ENCODE measurements at places on chromosomes 7 and 10. TPM values are rescaled to one million over a fixed set of nuclear protein-coding genes. Genes with fewer than 3 reads are reported as not detected.
A peak's percentile ranks its signal among the peaks of the same experiment; 100 is the strongest.

The ADIRF gene
- total RNA-seq: 288 TPM

DNA sequence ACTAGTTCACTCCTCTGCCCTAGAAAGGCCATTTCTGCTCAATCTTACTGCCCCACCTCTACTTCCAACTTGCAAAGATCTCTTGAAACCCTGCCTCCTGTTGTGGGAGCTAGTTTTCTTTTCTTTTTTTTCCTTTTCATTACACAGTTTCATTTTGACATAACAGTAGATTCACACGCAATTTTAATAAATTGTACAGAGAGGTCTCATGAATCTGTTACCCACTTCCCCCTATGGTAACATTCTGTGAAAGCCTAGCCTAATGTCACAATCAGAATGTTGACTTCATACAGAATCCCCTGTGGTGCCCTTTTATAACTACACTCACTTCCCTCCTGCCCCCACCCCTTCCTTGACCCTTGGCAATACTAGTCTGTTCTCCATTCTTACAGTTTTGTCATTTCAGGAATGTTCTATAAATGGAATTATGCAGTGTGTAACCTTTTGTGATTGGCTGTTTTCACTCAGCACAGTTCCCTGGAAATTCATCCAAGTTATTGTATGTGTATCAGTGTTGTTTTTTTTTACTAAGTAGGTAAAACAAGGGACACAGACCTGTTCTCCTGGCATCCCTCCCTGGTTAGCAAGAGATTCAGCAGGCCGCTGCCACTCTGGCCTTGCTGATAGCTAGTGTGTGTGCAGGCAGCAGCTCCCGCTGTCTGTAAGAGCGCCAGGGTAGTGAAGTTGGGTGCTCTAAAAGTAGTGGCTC, 21.5 kb downstream of the CHST3 start:
- peak overlapping the region; percentile 91 for H3K27ac ChIP-seq
- no peak for DNase-seq
- no peak overlapping the region for H3K4me3 ChIP-seq
- H3K4me1 ChIP-seq: peaks cover 12% of the 10 kb centered on the region
- no peaks in the 10 kb centered on the region for H3K36me3 ChIP-seq

DNA sequence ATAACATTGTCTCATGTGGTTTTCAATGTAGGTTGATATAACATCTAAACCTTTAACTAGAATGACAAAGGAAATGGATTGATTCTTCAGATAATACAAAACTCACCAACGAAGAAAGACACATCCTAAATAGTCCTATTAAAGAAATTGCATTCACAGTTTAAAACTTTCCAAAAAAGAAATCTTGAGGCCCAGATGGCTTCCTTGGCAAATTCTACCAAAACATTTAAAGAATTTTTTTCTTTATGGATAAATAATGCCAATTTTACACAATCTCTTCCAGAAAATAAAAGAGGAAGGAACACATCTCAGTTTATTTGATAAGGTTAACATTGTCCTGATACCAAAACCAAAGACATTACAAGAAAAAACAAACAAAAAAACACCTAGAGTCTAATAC, 349.5 kb downstream of the CALN1 start:
- no peak overlapping the region for H3K4me3 ChIP-seq
- DNase-seq: no peak
- no peaks in the 10 kb centered on the region for H3K27me3 ChIP-seq
- H3K36me3 ChIP-seq: no peaks in the 10 kb centered on the region
- H3K27ac ChIP-seq: no peak overlapping the region
- no peaks in the 10 kb centered on the region for H3K4me1 ChIP-seq

The ACBD7 gene
- not detected for total RNA-seq

DNA sequence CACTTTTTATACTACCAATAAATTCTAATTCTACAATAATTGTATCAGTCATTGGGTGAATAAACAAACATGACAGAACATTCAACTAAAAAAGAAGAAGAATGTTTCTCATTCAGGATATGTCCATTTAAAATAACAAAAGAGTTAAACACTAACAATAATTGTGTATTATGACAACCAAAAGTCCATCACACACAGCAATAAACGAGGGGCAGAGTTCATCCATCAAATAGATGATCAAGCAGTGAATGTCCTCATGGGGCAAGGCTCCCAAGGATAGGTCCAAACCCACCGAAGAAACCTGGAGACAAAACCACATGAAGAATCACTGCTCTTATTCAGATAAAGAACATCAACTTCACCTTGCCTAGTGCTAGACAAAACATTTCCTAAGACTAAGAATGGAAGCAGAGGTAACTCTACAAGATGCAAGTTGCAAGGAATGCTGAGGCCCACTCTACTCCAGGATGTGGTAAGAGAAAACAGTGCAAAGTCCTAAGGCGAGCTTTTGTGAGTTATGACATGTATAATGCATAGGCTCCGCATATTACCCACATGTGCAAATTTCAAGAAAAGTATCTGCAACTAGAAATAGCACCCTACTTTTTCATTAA, 115.1 kb downstream of the PARD3 start:
- H3K36me3 ChIP-seq: no peaks in the 10 kb centered on the region
- no peak overlapping the region for H3K27ac ChIP-seq
- no peak for DNase-seq

DNA sequence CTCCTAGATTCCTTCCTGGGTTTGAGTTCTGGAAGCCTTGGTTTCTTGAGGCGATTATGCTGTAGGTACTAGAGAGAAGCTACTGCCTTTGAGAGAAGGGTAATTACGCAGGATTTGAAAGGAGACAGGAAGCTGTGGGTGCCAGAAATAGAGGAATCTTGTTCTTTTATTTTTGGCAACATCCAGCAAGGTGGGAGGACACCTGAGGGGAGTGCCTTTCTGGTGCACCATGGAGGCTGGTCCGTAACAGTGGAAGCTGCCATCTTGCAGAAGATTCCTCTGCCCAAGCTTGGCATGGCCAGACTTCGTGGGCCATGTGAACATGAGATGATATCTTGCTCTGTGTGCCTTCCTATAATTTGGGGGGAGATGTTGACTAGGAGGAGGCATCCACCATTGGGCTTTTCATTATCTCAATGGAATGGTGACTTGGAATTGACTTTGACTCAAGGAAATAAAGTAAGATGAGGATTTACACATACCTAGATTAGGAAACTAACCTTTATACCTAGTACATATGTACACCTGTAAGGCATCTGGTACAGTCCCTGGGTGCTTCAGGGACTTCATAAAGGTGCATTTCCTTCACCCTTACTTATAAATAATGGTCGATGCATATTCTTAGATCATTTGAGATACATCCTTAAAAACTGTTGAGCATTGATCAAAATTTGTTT, 98.2 kb downstream of the PFKFB3 start:
- H3K4me1 ChIP-seq: no peaks in the 10 kb centered on the region
- H3K27me3 ChIP-seq: no peaks in the 10 kb centered on the region
- H3K36me3 ChIP-seq: no peaks in the 10 kb centered on the region
- peak overlapping the region; percentile 74 for H3K27ac ChIP-seq
- no peak for DNase-seq

DNA sequence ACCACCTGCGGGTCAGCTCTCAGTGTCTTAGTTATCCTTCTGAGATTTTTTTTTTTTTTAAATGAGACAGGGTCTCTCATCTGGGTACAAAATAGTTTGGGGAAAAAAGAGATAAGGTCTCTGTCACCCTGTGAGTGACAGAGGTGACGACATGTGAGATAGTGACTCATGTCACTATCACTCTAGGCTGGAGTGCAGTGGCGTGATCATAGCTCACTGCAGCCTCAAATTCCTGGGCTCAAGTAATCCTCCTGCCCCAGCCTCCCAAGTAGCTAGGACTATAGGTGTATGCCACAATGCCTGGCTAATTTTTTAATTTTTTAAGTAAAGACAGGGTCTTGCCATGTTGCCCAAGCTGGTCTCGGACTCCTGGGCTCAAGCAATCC, 10.4 kb downstream of the BLVRA start:
- H3K4me1 ChIP-seq: peaks cover 8% of the 10 kb centered on the region
- no peak overlapping the region for H3K27ac ChIP-seq
- no peaks in the 10 kb centered on the region for H3K27me3 ChIP-seq

GRCh38 chr10:3783316-3783681, 1.7 kb downstream of the KLF6 start:
- no peaks in the 10 kb centered on the region for H3K36me3 ChIP-seq
- DNase-seq: no peak
- H3K4me3 ChIP-seq: peak overlapping the region; percentile 98
- peaks cover 10% of the 10 kb centered on the region for H3K4me1 ChIP-seq

- no peaks in the 10 kb centered on the region for H3K36me3 ChIP-seq
- no peak for DNase-seq
- H3K27ac ChIP-seq: no peak overlapping the region
- H3K4me1 ChIP-seq: no peaks in the 10 kb centered on the region
Measured at GRCh38 chr7:31940167-31940566, 130.0 kb downstream of the PDE1C start.

The ASB10 gene
- not detected for total RNA-seq

The HYAL4 gene
- not detected for total RNA-seq

The KAZALD1 gene
- 4.9 TPM for total RNA-seq

GRCh38 chr10:31606841-31607240, 287.8 kb downstream of the ZEB1 start:
- no peak overlapping the region for H3K27ac ChIP-seq
- DNase-seq: no peak
- H3K36me3 ChIP-seq: no peaks in the 10 kb centered on the region
- no peak overlapping the region for H3K4me3 ChIP-seq
- no peaks in the 10 kb centered on the region for H3K27me3 ChIP-seq

DNA sequence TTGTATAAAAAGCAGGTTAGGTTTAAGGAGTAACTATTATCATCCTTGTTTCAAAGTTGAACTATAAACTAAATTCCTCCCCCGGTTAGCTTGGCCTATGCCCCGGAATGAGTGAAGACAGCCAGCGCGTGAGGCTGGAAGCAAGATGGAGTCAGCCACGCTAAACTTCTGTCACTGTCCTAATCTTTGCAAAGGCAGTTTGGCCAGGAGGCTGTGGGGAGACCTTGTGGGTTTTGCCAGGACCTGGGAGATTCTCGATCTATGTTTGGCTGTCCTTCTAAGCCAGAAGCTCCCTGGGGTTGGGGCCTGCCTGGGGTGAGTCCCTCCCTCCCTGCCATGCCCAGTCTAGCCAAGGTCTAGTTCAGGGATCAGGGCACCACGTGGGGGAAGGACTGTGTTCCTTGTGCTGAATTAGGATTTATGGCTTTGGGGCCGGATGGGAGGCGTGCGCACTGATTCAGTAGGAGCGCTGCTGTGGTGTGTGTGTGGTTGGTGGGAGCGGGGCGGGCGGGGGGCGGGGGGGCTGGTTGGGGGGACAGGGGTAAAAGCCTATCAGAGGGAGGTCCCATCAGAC, 871 bp upstream of the GTF2IRD1 start:
- peak overlapping the region; percentile 93 for H3K27ac ChIP-seq
- no peak for DNase-seq
- peak overlapping the region; percentile 79 for H3K4me3 ChIP-seq
- no peaks in the 10 kb centered on the region for H3K36me3 ChIP-seq
- H3K27me3 ChIP-seq: no peaks in the 10 kb centered on the region

DNA sequence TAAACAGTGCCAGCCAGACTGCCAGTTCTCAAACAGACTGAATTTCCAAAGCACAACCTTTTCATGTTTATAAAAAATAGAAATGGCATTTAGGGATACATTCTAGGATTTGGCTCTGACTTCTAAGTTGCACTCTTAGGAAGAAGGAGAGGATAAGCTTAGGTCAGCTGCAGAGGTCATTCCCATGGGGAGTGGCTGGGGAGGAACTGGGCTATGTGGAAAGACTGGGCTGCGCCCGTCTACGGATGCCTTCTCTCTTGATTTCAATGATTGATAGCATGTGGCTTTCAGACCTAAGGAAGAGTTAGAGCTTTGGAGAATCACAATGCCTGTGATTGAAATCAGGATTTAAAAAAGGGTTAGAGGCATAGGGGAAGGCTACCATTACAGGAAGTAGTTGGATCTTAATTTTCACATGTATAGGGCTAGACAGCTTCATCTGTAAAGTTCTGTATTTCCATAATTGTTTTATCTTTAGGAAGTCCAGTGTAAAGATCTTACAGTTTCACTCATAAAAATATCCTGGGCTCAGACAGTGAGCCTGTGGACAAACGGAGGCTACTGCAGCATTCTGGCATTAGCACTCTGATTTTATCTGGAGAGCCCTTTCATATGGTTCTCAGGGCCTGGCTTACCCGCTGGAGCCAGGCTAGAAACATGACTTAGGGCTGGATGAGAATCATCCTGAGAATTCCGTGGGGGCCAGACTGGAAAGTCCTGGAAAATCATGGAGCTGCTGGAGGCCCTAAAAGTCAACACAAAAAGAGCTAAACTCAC, 29.5 kb downstream of the NUDT5 start:
- H3K36me3 ChIP-seq: peaks cover 3% of the 10 kb centered on the region
- H3K4me1 ChIP-seq: no peaks in the 10 kb centered on the region
- H3K4me3 ChIP-seq: no peak overlapping the region
- H3K27ac ChIP-seq: no peak overlapping the region

- DNase-seq: peak; percentile 93
- H3K36me3 ChIP-seq: no peaks in the 10 kb centered on the region
- peaks cover 13% of the 10 kb centered on the region for H3K4me1 ChIP-seq
- H3K27me3 ChIP-seq: no peaks in the 10 kb centered on the region
- H3K27ac ChIP-seq: peak overlapping the region; percentile 85
Measured at GRCh38 chr7:135744938-135745702, 3.5 kb downstream of the FAM180A start.

The C10orf53 gene
- total RNA-seq: not detected

The MAP3K8 gene
- 40.2 TPM for total RNA-seq

The ANKRD1 gene
- 0.32 TPM for total RNA-seq

- H3K36me3 ChIP-seq: no peaks in the 10 kb centered on the region
- no peaks in the 10 kb centered on the region for H3K27me3 ChIP-seq
- no peak for DNase-seq
- no peaks in the 10 kb centered on the region for H3K4me1 ChIP-seq
- no peak overlapping the region for H3K4me3 ChIP-seq
Measured at GRCh38 chr7:7612519-7612918, 28.0 kb upstream of the UMAD1 start.

DNA sequence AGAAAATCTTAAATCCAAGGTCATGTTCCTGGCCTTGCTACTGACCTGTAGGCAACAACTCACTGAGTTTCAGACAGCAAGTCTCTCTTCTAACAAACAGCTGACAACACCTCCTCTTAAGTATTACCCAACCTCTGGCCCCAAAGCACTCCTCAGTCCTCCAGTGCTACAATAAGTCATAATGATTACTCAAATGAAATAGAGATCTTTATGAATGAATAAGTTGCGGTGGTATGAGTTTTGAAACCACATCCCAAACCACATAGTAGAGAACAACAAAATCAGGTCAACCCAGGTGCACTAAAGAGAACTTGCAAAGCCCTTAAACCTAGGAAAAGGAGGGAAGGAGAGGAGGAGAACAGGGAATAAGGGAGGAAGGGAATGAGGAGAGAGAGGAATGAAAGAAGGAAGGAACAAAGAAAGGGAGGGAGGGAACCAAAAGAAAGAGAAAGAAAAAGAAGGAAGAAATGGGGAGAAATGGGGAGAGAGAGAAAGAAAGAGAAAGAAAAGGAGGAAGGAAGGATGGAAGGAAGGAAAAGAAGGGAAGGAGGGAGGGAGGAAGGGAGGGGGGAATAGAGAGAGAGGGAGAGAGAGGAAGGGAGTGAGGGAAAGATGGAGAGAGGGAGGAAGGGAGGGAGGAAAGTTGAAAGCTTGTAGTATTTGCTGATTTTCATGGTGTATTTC, 142.8 kb upstream of the CALCR start:
- no peak for DNase-seq
- H3K36me3 ChIP-seq: no peaks in the 10 kb centered on the region
- no peaks in the 10 kb centered on the region for H3K4me1 ChIP-seq
- no peak overlapping the region for H3K27ac ChIP-seq
- no peak overlapping the region for H3K4me3 ChIP-seq
- H3K27me3 ChIP-seq: peaks cover 2% of the 10 kb centered on the region
